ENCODE measurements at places on chromosomes 1 and 21.
A peak's percentile ranks its signal among the peaks of the same experiment; 100 is the strongest.

DNA sequence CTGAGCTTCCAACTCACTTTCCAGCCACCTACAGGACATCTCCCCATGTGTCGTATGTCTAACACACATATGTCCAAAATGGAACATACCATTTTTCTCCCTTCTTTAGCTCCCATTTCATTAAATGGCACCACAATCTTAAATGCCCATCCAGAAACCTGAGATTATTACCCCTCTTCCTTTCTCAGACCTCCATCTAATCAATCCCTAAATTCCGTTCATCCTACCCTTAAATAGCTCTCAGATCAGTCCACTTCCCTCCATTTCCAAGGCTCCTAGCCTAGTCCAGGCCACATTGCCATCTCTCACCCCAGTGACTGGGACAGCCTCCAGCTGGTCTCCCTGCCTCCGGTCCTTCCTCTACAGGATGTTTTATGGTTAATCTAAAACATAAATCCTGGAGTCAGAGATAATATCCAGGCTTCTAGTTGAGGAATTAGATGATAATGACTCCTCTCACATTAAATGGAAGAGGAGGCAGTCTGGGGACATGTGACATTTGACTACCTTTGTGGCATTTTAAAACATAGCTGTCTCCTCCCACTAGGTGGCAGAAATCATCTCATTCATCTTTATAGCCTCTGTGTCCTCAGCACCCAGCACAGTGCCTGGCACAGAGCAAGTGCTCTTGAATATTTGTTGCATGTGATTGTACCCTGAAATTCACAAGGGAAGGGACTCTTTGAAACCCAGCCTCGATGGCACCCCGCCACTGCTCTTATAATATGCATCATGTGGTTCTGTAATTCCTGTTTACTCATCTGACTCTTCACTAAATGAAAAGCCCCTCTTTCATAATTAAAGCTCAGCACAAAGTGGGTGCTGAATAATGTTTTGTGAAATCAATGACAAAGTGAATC is 102.3 kb downstream of the TMEM53 start:
- no peak for DNase-seq

- DNase-seq: no peak
Observed at GRCh38 chr1:187336441-187337168, 507.9 kb downstream of the PLA2G4A start.

DNA sequence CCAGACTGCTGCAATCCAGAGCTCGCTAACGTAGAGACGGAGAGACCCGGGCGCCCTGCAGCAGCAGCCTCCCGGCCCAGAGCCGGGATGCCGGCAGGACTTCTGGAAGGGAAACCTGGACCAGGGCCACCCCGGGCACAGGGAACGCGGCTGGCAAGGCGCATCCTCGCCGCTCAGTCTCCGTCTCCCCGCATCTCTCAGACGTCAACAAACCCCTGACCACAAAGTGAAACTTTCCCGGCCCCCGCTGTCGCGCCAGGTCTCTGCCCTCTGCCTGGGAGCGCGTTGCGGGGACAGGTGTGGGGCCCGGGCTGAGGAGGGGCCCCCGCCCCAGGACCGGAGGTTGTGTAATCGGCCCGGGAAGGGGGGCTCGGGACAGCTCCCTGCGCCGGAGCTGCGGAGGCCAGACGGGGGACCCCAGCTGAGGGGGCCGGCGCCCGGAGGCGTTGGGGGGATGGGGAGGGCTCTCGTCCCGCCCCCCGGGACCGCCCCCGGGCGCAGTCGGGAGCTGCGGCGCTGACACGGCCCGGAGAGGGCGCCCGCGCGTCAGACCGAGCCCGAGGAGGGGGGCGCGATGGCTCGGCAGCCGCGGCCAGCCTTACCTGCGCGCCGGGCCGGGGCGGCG is 116.6 kb upstream of the HIVEP3 start:
- peak; percentile 19 for DNase-seq

GRCh38 chr1:31306278-31306677 is 9.4 kb downstream of the ZCCHC17 start:
- no peak for DNase-seq

DNA sequence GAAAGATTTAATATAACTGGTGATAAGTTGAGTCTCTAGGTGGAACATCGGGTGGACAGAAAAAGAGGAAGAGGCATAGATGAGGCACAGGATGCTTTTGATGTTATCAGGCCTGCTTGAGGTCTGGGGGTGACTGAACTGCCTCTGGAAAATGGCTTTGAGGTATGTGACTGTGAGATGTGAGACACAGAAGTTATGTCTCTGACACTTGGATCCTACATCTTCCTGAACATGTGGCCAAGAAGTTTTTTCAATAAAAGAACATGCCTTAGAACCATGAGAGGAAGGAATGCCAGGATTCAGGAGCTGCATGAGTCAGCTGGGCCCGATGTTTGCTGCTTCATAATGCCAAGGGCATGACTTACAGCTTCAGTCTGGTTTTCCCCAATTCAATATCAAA is 11.5 kb upstream of the AIM2 start:
- DNase-seq: no peak

DNA sequence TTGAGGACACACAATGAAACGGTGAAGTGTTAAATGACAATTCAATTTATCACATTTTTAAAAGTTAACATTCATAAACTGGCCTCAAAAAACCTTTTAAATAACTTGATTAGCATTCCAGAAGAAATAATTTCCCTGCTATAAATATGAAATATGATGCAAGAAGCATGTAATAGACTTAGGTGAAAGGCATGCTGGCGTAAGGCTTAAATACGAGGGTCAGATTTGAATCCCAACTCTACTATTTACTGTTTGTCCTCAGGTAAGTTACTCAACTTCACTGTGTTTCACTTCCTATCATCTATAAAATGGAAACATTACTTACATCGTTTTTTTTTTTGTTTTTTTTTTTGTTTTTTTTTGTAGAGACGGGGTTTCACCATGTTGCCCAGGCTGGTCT is 40.8 kb downstream of the EPRS1 start:
- DNase-seq: no peak

GRCh38 chr1:209759829-209760359 is 4.0 kb downstream of the TRAF3IP3 start:
- DNase-seq: no peak

- no peak for DNase-seq
Observed at GRCh38 chr1:70945251-70945650, 102.4 kb downstream of the PTGER3 start.

GRCh38 chr1:22527122-22527521 is 36.2 kb upstream of the EPHA8 start:
- DNase-seq: no peak

DNA sequence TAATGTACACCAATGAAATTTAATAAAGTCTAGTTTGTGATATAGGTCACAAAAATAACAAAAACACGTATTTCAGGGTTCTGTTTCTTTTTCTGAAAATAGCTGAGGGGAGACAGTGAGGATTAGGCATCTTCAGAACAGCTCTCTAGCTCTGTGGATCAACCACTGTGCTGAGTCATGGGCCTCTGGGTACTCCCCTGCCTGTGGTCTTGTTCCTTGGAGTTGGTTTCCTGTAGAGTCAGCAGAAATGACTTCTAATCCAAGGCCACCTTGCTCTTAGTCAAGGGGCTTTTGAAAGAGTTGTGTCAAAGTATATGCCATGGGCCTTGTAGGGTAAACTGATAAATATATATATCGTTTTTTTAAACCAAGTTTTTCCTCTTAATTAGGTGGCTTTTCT is 141.8 kb upstream of the ZRANB2 start:
- no peak for DNase-seq

GRCh38 chr1:177944016-177944949 is 25.6 kb downstream of the SEC16B start:
- DNase-seq: no peak

DNA sequence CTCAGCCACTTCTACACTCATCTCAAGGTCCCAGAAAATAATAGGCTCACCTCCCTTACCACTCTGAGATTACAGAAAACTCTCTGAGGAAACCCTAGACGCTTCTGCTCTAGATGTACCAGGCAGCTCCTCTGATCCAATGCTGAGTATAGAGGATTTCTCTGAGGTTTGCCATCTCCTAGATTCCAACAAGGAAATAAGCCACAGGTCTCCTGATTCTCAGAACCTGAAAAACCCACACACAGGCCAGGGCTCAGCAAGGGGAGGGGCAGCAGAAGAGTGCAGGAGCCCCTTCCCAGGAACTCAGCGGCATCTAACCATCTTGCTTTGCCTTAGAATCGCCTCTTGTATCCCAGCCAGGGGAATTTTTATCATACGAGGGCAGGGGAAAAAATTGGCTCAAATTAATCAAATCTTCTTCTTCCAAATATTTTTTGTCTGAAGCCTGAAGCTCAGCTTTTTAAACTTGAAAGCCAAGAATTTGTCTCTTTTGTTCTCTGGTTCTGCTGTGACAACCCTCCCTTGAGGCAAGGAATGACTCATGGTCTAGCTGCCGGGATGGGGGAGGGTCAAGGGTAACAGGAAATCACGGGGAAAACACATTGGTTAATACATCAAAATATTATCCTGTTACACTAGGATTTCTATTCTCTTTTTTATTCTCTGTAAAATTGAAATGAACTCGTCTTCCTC is 30.8 kb downstream of the GORAB start:
- no peak for DNase-seq

DNA sequence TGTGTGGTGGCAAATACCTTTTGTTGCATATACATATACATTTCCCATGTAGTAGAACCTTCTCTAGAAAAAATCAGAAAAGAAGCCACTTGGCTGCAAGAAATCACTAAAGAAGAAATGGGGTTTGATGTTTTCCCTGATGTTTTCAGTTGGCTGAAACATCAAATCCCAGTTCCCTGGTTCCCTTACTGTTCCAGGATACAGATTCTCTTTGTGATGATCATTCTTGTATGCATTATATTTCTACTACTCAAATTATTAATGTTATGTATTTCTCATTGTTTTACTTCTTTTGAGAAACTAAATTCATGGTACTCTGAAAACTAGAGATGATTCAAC is 7.6 kb downstream of the RNU1-2 start:
- DNase-seq: no peak

GRCh38 chr1:36965275-36966159 is 68.8 kb downstream of the GRIK3 start:
- no peak for DNase-seq

DNA sequence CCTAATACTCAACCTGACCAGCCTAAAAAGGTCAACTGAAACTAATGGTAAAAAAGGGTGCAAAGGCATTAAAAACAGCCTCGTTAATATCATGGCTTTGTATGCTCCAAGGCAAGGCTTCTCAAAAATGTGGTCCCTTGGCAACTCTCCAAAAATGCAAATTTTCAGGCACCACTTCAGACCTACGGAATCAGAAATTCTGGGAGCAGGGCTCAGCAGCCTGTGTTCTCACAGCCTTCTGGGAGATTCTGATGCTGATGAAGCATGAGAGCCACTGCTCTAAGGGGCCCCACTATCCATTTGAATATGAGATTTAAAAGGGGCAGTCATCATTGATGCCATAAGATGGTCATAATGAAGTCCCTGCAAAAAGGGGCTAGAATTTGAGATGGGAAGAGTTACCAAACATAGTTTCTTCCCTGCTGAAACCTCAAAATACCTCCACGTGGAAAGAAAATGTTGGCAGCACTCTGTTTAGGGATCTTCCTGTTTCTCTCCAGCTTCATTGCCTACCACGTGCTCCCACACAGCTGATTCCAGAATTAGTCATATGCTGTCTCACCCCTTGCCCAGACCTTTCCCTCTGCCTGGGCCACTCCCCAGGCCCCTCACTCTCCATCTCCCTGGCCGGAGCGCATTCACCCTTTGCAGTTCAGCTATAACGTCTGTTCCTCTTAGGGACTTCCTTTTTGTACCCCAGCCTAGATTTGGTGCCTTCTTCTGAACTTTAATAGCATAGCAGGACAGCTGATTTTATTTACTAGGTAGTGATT is 46.7 kb downstream of the PHC2 start:
- DNase-seq: no peak

- no peak for DNase-seq
Observed at GRCh38 chr1:7146710-7147109, 361.5 kb downstream of the CAMTA1 start.

GRCh38 chr1:49050041-49050440 is 273.4 kb upstream of the BEND5 start:
- DNase-seq: no peak

DNA sequence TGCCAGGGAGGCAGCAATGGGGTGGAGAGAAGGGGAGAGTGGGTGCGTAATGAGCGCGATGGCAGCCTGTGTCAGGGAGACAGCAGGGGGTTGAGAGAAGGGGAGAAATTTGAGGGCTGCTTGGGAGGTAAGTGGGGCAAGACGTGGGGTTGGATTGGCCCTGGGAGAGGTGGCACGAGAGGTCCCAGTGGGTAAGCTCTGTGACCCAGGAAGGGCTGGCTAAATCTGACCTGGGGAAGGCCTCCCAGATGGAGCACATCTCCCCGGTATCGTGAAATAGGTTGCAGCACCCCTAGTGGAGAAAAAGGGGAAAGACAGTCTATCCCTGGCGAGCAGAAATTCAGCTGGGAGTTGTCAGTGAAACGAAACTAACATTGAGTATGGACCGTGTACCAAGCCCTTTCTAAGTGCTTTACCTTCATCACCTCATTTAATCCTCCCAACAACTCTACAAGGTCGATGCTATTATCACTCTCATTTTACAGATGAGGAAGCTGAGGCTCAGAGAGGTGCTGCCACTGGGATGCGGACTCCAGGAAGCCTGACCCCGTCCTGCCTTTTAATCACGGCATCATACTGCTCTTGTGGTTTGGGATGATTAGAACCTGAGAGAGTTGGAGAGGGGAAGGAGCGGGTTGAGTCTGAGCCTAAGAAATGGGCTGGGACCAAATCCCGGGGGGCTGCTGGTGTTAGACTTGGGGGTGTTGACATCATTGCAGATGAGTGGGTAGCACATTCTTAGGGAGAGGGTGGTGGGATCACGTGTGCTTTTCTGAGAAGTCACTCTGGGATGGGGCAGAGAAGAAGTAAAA is 56.6 kb upstream of the RPL11 start:
- peak; percentile 23 for DNase-seq

GRCh38 chr1:39992234-39992633 is 37.3 kb downstream of the MFSD2A start:
- DNase-seq: no peak

DNA sequence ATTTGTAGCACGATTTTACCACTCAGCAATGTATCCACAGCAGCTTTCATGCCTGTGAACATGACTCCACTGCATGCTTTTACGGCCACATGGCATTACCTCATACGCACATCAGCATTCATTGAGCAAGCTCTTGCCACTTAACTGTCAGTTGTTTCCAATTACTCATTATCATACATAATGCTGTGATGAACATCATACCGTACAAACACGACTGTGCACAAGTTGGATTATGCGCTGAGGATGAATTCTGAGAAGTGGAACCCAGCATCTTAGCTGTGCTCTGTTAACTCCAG is 9.6 kb downstream of the UMODL1 start:
- DNase-seq: no peak

DNA sequence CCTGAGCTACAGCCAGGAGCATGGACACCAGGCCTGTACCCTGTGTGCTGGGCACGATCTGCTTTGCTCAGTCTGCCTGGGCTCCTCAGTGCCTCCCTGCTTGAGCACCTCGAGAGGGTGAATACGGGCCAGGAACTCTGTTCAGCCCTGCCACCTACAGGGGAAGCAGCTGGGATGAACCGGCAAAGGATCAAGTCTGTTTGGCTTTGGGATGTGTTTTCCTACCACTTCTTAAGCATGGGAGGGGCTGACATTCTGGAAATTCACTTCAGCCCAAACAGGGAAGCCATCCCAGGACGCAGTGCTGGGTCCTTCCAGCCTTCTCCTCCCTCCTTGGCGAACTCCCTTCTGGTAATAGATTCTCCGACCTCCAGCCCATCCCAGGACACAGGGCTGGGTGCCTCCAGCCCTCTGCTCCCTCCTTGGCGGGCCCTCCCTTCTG is 55.8 kb upstream of the SELENON start:
- no peak for DNase-seq

GRCh38 chr1:6258675-6259074 is 2.2 kb downstream of the GPR153 start:
- DNase-seq: no peak
